GM23248 (cell line): ENCODE measurements at places on chromosomes 1 and 21.

DNA sequence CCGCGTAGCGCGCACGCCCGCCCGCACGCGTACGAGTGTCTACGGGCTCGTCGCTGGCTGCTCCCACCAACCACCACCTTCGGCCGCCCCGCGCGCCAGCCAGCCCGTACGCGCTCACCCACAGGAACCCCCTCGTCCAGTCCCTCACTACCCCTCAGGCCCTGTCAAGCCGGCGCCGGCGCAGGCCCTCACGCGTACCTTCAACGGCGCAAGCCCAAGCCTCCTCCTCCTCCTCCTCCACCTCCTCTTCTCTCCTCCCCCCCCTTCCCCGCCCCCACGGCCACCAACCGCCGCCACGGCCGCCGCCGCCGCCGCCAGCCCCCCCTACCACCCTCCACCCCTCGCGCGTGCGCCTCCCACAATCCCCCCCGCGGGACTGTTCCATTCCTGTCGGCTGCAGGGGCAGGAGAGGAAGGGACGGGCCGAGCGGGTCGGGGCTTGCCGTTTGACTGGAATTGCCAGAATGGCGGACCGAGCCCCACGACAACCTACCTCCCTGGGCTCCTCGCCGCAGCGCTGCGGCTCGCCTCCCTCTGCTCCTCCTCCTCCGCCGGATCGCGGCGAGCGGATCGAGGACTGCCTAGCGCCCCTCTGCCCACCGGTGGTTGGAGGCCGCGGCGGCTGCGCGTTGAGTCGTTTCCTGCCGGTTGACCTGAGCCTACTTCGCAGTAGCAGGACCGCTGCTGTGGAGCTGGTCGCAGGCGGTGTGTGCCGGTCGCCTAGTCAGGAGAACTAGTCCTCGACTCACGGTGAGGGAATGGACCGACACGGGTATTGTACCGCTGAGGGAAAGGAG, at the start of gene ASH1L:
Gene ASH1L, minus strand, starts transcription at position 223 of the 796 bp plus-strand sequence. CDS start 41,284 bp downstream, outside the sequence.
- DNase-seq: peak; percentile 95

DNA sequence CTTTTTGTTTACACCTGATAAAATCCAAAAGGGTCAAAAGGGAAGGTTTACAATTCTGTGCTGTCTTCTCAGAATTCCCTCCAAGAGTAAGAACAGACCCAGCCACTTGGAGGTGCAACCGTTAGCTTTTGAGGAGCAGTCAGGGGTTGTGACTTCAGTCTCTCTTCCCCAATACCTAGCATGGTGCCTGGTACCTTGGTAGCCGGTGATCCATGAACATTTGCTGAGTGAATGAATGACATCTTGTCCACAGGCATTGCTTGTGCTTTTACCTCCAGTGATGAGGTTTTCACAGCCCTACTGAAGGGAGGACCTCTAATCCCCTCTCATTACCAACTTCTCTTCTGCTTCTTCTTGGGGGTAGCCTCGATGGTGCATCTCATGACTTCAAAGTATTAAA, 11.7 kb downstream of the GFI1 start:
- DNase-seq: no peak

GRCh38 chr1:19815801-19816736, 986 bp upstream of the RNF186 start:
- no peak for DNase-seq

GRCh38 chr1:203464743-203465142, 10.9 kb upstream of the PRELP start:
- no peak for DNase-seq

GRCh38 chr1:203592156-203592555, 34.5 kb upstream of the ATP2B4 start:
- DNase-seq: no peak

DNA sequence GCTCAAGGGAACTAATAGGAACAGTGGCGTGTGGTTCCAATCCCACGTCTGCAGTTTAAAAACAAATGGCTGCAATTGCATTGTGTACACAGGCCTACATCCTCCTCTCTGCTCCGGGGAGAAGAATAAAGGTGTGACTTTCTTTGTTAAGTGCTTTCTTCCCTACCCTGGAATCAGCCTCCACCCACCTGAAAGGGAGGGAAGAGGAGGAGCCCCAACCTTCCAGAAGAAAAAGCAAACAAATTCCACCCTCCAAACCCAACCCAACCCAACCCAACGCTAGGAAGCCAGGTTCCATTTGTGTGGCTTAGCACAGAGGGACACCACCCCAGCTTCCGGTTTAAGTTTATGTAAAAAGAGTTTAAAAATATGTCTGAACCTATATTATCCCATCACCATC, 11.8 kb upstream of the BACE2 start:
- no peak for DNase-seq

DNA sequence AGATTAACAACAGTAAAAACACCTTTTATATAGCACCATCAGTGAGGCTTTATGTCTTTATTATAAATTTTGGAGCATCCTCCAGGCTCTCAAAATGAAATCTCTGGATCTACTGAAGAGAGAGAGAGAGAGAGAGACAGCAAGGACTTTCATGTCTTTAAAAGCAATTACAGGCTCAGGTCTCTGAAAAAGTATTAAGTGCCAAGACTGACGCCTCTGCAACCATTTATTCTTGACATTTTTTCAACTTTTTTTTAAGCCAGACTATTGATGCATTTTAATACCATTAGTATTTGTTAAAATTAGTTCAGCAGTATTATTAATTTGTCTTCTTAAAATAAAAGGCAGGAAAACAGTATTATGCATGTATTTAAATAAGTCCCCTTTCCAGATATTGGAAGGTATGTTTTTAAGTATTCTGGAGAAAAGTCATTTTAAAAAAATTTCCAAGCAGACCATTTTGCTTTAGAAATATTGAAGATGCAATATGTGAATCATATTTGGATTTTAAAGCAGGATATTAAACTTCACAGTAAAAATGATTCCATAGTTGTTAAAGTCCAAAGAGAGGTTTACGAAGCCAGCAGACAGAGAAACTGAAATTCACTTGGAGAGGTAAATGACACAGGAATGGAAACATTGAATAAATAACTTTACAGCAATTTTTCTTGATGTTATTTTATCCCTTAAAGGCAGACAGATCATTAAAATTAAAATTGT, 35.4 kb upstream of the APOBEC4 start:
- DNase-seq: no peak

- peak; percentile 12 for DNase-seq
These were observed 281.0 kb upstream of the POU3F1 start for GRCh38 chr1:38327559-38327973.

GRCh38 chr1:216032284-216032683, 391.0 kb downstream of the USH2A start:
- DNase-seq: no peak

DNA sequence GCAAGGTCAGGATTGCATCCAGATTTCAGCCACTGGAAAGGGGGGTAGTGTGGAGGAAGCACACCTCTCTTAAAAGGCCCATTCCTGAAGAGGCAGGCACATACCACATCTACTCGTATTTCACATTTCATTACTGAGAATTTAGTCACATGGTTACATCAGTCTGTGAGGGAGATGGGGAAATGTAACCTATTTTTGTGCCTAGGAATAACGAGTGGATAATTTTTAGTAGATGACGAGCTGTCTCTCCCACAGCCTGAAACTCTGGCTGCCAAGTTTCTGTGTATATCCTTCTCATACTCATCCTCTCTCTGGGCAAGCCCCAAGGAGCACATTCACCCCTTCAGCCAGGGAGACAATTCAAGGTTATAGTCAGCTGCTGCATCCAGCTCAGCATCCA, 10.3 kb upstream of the C21orf91 start:
- DNase-seq: peak; percentile 69

- DNase-seq: no peak
These were observed 38.5 kb upstream of the ID3 start for GRCh38 chr1:23597635-23598388.

DNA sequence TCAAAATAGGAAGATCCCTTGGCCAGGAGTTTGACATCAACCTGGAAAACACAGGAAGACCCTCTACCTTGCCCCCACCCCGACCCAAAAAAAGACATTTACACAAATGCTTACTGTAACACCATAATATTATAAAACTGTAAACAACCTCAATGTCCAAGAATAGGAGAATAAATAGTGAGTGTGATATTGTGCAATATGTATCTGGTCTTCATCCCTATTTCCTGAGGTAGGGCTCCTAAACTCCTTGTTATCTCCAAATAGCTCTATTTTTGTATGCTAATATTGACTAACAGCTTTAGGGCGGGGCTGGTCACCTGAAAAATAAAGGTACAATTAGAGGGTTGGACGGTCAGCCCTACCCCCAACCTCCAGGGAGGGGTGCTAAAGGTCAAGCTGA, 23.5 kb downstream of the RSBN1 start:
- no peak for DNase-seq

- DNase-seq: peak; percentile 21
These were observed 9.8 kb downstream of the RGS8 start for GRCh38 chr1:182674346-182675246.

- no peak for DNase-seq
These were observed 88.9 kb downstream of the PIK3R3 start for GRCh38 chr1:46043458-46044017.

GRCh38 chr1:154442006-154442740, 37.0 kb downstream of the IL6R start:
- peak; percentile 59 for DNase-seq

- DNase-seq: no peak
These were observed 919 bp upstream of the CELSR2 start for GRCh38 chr1:109248444-109248796.

DNA sequence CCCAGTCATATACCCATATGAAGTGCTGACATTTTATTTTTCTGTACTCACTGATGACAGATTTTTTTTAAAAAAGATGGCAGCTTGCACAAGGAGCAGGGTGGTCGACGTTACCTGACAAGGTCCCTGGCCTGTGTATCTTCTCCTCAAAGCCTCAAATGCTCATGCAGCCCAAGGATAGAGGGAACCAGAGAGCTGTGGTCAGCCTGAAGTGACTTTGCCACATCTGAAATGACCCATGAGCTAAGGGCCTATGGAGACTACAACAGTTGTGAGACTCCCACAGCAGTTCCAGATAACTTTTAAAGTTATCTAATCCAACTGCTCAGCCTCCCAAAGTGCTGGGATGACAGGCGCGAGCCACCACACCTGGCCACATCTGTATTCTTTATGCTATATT, 131.1 kb downstream of the GLUL start:
- no peak for DNase-seq

DNA sequence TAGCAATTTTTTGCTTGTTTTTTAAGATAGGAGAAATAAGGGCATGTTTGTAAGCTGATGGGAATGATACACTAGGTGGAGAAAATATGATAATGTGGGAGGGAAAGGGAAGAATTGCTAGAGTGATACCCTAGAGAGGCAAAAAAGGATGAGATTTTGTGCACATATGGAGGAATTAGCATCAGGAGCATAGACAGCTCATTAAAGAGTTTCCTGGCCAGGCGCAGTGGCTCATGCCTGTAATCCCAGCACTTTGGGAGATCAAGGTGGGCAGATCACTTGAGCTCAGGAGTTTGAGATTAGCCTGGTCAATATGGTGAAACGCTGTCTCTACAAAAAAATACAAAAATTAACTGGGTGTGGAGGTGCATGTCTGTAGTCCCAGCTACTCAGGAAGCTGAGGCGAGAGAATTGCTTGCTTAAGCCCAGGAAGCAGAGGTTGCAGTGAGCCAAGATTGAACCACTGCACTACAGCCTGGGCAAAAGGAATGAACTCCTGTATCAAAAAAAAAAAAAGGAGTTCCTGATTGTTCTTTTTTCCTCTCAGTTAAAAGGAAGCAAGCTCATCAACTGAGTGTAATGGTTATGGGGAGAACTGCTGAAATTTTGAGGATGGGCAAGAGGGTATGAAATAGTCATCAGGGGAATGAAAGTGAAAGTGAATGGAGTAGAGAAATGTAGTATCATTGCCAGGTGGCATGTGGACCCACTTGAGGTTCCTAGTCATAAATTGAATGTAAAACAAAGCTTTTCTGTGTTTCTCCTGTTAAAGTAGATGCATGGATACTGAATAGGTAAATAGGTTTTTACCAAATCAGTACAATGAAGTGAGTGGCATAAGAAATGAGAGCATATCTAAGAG, 35.5 kb downstream of the SH3GLB1 start:
- DNase-seq: peak; percentile 24

DNA sequence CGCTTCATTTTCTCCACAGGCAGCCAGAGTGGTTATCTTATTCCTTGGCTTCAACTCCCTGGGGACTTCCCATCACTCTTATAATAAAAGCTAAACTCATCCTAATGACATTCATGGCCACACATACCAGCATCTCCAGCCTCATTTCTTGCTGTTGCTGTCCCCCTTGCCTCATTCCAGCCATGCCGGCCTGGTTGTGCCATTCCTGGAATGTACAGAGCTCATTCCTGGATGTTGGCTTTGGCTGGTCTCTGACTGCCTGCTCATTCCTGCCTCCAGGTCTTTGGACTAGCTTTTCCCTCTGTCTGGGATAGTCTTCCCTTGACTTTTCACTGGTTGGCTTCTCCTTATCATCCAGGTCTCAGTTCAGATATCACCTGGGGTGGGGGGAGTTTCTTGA, 2.4 kb upstream of the PEF1 start:
- peak; percentile 72 for DNase-seq

DNA sequence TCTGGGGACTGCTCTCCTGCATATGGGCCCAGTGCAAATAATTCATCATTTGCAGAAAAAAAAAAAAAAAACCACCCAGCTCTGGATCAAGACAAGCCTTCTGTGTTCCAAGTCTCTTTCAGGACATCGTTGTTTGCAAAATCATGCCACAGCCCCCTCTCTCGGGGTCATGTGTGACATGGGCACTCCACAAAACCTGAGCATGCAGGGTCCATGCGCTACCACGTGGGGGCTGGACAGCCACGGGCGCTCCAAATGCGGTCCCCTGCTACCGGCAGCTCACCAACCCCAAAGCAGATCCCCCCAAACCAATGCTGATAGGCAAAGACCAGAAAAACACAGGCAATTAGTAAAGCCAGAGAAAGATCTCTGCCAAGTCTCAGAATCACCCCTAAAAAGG, 17.6 kb downstream of the NPHP4 start:
- DNase-seq: no peak

DNA sequence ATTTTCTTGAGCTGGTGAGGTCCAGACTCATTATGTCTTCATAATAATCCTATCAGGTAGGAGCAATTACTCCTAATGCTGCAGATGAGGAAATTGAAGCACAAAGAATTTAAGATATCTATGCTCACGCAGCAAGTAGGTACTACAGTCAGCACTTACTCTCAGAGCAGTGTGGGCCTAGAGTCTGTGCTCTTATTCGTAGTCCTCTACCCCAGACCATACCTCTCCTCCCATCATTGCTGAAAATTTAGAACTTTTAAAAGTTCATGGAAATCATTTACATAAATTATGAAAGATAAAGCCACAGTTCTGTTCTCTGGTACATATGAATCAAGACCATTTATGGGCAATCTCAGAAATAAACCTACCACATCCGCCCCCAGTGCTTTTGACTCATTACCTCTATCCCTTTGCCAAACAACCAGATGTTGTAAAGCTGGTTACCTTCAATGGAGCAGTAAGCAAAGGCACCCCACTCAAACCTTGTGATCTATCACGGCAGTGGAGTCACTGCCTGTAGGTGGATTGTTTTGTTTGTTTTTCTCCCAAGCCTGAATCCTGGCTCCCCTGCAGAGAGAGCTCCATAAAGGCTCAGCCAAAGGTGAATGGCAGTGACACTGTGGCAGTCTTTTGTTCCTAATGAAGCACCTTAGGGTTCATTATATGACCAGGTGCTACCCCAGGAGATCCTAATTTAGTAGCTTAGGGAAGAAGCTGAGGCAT, 20.9 kb upstream of the MAN1A2 start:
- peak; percentile 67 for DNase-seq
